ENCODE measurements at places on chromosomes 2 and 18. TPM values are rescaled to one million over a fixed set of nuclear protein-coding genes. Genes with fewer than 3 reads are reported as not detected.

DNA sequence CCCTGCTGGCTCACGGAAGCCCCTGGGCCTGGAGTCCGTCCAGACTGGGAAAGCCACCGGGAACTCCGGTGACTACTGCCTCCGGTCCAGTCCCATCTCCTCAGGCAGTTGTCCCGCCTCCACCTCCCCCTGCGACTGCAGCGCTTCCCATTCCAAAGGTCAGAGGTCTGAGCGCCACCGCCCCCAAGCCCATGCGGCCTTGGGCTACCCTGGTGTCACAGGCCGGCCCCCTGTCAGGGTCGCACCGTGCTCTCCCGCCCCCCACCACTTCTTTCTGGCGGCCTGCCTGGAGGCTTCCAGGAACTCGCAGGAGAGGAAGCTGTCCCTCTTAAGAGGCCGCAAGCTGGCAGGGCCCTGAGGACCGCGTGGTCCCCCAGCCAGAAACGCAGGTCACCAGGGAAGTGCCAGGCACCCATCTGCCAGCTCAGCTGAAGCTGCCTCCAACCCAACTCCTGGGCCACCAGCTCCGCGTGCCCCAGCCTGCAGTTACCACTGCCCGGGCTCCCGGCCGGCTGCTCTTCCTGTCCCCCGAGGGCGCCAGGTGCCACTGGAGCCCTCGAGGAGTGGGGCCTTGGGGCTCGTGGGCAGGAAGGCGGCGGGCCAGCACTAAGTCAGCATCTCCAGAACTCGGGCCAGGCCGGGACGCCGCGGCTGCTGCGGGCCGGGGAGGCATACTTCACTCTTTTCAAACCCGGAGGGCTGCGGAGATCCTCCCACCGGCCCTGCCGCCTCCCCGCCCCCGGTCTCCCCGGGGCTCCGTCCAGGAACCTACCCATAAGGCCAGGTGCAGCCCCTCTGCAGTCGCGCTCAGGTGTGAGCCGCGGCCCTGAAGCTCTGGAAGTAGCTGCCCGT is 83.3 kb upstream of the POMC start:
- H3K4me3 ChIP-seq: peak overlapping the region; percentile 56
- peak; percentile 49 for DNase-seq
- H3K36me3 ChIP-seq: no peaks in the 10 kb centered on the region

DNA sequence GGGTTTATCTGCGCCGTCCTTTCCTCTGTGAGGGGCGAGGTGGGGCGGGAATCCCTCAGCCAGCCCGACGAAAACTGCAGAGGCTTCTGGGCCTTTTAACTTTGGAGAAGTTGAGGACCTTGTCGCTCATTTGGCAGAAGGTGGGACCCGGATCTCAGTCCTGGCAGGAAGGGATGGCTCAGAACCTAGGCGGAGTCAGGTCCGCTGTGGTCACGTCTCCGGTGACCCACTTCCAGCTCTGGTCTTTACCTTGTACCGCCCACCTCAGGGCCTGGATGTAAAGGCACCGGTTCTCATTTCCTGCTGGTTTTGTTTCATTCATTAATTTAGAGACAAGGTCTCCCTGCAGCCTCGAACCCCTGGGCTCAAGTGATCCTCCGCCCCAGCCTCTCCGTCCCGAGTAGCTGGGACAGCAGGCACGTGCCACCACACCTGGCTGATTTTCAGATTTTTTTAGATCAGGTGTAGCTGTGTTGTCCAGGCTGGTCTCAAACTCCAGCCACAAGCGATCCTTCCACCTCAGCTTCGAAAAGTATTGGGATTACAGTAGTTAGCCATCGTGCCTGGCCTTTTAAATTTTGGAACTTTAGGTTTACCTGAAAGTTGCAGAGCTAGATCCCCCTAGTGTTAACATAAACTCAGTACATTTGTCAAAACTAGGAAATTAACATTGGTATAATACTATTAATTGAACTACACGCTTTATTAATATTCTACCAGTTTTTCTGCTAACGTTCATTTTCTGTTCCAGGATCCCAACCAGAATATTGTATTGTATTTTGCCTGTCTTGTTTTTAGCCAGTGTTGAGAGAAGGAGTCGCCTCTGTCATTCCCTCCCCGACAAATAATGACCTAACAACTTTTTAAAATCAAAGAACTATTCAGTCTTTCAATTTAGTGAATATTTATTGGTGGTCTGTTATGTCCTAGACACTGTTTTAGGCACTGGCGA is 852 bp downstream of the POLI start:
- H3K4me3 ChIP-seq: peak overlapping the region; percentile 92
- peaks cover 5% of the 10 kb centered on the region for H3K4me1 ChIP-seq
- DNase-seq: peak; percentile 66

DNA sequence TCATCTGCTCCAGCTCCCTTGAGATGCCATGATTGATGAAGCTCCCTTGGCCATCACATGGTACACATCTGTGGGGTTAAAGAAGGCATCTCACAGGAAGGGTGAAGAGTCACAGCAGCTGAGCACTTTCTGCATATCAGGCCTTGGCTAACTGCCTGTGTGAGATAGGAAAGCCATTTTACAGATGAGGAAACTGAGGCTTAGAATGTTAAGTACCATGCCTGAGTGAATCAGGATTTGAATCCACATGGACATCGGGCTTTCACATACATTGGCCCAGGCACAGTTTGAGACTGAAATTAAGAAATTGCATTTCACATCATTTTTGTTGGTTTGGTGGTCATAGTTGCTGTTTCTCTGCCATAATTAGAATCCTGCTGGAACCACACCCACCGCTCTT is 126.8 kb downstream of the BCL2L11 start:
- no peak overlapping the region for H3K4me3 ChIP-seq
- no peak overlapping the region for H3K27ac ChIP-seq
- H3K27me3 ChIP-seq: no peaks in the 10 kb centered on the region
- H3K36me3 ChIP-seq: no peaks in the 10 kb centered on the region
- DNase-seq: no peak

SDC1 gene
- 9.2 TPM for total RNA-seq
